ENCODE measurements at places on chromosomes 12 and 14. TPM values are rescaled to one million over a fixed set of nuclear protein-coding genes. Genes with fewer than 3 reads are reported as not detected.

DNA sequence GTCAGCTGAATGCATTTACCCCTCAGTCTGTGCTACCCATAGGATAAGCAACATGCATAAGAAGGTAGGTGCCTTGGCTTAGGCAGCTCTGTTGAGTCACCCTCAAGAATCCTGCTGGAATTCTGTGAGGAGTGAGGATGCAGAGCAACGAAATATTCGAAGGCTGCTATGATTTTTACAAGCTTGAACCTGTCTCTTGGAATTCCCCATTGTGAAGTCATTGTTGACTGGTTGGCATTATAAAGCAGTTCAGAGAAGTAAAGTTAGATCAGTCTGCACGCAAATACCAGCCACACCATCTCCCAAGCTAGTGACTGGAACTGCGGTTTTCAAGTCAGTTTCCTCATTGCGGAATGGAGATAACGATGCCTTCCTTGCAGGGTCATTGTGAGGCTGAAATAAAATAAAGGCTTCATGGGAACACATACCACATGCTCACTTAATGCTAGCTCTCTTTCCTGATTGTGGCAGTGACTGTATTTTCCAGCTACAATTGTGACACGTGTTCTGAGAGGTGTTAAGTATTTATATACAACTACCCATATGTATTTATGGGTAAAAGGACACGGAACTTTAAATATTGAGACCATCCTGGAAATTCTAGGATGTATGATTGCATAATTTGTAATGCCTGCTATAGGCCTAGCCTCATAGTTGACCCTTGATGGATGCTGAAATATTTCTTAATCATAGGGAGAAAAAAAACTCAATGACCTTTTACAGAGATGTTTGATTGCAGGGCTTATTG is 96.7 kb downstream of the ETV6 start:
- no peak for DNase-seq

- no peak for DNase-seq
These were observed 59.6 kb downstream of the DIP2B start for GRCh38 chr12:50564237-50564947.

GRCh38 chr12:132460571-132460970 is 29.4 kb upstream of the FBRSL1 start:
- no peak for DNase-seq

Gene PRKAB1
- total RNA-seq = 25.3 TPM

Gene PTPRR
- not detected for total RNA-seq

Gene CARMIL3
- total RNA-seq = 0.31 TPM

Gene ATP23
- total RNA-seq = 2.6 TPM

Data from osteocyte (in vitro differentiated cells).